ENCODE measurements at places on chromosomes 12 and 14.

GRCh38 chr14:67757175-67757574 is 55.5 kb downstream of the RDH12 start:
- DNase-seq: no peak

DNA sequence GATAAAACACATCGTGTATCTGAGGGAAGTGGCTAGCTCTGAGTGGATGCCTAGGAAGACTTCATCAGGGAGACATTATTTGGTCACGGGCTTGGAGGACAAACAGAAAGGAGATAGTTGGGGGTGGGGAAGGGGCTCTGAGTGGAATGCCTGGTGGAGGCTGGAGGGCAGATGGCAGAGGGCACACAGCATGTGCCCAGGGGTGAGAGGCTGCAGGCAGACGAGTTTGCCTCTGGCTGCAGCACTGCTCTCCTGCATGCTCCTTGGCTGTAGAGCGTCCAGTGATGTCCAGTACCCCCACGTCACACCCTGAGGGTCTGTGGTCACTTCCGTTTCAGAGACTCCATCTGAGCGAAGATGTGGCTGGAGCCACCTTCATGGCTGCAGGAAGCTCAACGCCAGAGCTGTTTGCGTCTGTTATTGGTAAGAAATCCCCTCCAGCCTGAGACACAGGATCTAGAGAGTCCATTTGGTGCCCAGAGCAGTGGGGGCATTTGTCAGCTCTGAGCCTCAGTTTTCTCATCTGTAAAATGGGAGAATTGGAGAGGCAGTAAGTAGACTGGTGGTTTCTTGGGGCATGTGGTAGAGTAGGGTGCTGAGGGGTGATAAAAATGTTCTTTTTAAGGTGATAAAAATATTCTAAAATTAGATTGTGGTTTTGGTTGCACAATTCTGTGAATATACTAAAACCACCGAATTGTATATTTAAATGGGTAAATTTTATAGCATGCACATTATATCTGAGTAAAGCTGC is 71.7 kb upstream of the RIN3 start:
- DNase-seq: no peak

DNA sequence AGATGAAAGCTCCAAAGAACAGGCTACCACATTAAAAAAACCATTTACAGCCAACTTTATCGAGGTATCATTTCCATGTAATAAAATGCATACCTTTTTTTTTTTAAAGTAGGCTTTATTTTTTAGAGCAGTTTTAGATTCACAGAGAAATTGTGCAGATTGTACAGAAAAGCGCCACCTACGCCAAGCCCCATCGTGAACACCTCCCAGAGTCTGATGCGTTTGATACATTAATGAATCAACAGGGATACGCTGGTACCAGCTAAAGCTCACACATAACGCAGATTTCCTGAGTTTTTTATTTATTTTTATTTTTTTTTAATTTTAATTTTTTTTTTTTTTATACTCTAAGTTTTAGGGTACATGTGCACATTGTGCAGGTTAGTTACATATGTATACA is 129.9 kb downstream of the KIF26A start:
- no peak for DNase-seq

DNA sequence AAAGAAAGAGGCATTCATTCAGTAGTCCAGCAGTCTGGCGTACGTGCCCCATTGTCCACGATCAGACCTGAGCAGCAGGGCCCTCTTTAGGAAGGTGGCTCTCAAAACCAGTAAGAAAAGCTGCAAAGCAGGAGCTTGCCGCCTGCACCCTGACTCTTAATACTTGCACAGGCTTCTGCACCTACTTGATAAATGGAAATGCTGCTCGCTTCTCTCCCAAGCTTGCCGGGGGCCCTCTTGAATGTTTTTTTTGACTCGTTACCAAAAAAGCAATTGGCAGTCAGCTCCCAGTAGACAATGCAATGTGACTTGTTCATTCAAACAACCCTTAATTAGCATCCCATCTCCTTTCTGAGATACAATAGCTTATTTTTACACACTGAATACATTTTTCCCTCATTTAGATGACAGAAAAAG is 27.2 kb upstream of the PTPRB start:
- no peak for DNase-seq

DNA sequence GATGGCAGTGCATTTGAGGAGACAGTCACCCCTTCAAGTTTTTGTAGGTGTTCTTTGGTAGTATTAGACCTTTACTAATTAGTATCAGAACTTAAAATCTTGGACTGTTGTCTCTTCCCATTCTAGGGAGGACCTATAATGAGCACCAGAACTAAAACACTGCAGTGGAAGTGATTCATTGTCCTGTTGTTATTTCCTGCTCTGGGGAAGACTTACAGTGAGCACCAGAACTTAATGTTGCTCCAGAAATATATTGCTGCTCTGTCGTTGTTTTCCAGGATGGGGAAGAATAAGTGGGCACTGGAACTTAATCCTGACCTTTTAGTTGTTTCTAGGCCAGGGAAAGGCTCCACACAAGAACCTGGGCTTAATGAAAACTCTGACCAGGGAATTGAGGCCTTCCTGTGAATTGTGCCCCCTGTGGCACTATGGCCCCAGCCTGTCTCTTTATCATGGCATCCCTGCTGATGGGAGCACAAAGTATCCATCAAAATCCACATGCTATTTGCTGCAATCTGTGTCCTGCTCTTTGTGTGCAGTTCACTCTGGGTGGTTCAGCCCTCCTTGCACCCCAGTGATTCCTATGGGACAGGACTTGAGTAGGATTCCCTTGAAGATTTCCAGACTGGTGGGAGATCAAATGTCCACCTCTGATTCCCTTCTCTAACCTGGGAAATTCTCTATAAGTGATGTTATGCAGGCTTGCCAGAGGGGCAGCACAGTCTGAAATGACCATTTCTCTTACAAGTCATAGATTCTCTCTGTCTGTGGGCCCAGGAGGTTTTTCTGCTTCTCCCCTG is 175.8 kb downstream of the PAWR start:
- DNase-seq: no peak

DNA sequence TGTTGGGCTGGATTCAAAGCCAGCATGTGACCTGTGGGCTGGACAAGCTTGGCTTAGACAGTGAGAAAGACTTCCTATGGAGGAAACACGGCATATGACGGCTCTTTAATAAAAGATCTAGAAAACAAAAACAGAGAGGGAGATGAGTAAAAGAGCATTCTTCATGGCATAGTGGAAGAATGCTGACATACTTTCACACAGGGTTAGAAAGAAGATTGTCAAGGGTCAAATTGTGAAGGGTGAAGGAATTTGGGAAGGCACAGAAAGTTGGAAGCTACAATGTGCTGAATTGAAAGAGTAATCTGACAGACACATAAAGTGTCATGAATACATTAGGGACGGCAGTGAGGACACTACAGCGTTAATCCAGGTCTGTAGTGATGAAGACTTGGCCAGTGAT is 63.4 kb downstream of the GALNT4 start:
- DNase-seq: no peak

Data from fibroblast of skin of left biceps (primary cell).